ENCODE measurements at places on chromosomes 7 and 10.

GRCh38 chr10:31071232-31072005 lies 39.8 kb upstream of the ZNF438 start:
- DNase-seq, result peak; percentile 62

GRCh38 chr10:115063701-115064658 lies 29.2 kb upstream of the ATRNL1 start:
- no peak for DNase-seq

DNA sequence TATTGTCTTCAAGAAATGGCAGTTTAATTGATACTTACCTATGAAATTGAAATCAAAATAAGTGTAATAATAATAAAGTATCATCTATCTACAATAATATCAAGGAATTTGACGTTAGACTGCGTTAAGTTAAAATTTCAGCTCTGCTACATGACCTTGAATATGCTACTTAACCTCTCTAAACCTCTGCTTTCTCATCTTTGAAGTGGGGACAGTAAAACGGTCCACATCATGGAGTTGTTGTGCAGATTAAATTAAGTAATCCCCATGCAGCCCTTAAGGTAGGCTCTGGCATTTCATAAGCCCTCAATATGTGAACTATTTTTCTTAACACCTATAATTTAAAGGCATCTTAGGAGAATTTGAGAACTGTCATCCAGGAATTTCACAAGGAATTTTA lies 252.4 kb upstream of the PHF14 start:
- no peak for DNase-seq

GRCh38 chr7:41579961-41580935 lies 122.6 kb downstream of the INHBA start:
- DNase-seq, result peak; percentile 96

DNA sequence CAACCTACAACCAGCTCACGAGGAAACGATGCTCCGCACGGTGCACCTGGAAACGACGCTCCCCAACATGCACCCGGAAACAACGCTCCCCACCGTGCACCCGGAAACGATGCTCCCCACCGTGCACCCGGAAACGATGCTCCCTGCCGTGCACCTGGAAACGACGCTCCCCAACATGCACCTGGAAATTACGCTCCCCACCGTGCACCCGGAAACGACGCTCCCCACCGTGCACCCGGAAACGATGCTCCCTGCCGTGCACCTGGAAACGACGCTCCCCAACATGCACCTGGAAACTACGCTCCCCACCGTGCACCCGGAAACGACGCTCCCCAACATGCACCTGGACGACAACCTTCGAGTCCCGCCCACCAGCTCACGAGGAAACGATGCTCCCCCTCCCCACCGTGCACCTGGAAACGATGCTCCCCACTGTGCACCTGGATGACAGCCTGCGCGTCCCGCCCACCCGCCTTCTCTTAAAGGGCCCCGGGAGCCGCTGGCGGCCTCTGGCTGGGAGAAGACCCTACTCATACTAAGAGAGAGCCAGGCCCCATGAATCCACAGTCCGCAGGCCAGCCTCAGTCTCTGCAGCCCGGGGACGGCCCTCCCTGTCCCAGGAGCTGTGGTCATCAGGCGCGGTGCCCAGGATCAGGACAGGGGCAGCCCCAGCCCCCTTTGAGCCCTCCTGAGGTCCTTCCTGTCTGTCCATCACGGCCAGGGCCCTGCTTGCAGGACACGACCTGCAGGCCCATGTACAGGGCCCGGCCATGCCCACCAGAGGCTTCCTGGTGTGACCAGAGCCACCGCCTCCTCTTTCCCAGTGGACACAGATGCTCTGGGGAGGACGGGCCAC lies 98.3 kb downstream of the PDGFA start:
- no peak for DNase-seq

GRCh38 chr7:143279186-143280098 lies 5.3 kb upstream of the TMEM139 start:
- DNase-seq, result peak; percentile 68

DNA sequence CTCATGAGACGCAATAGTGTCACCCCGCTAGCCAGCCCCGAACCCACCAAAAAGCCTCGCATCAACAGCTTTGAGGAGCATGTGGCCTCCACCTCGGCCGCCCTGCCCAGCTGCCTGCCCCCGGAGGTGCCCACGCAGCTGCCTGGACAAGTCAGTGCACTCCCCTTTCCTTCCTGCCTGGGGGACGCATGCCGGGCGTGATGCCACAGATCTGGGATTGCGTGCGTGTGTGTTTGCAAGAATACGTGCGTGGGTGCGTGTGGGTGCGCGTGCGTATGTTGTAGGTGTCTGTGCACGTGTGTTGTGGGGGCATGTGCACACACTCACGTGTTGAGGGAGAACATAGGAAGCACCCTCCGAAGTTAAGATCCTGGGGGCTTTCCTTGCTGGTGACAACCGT lies 23.5 kb downstream of the PFKFB3 start:
- DNase-seq, result no peak

DNA sequence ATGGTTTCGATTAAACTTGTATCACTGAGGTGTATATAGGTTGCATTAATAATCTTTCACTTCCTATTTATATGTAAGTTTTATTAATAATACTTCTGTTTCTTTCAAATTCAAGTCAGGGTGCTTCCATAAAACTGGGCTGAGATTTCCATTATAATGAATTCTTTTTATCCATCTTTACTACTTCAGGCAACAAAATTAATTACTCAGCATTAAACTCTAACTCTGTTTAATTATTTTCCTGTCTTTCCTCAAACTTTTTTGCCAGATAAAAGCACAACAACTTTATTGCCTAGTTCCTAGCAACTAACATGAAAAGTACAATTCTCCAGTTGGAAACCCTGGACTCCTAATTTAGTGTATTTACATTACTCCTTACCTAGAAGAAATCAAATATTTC lies 3.0 kb upstream of the MINDY3 start:
- DNase-seq, result no peak

GRCh38 chr7:36966636-36967035 lies 242.3 kb upstream of the AOAH start:
- no peak for DNase-seq

DNA sequence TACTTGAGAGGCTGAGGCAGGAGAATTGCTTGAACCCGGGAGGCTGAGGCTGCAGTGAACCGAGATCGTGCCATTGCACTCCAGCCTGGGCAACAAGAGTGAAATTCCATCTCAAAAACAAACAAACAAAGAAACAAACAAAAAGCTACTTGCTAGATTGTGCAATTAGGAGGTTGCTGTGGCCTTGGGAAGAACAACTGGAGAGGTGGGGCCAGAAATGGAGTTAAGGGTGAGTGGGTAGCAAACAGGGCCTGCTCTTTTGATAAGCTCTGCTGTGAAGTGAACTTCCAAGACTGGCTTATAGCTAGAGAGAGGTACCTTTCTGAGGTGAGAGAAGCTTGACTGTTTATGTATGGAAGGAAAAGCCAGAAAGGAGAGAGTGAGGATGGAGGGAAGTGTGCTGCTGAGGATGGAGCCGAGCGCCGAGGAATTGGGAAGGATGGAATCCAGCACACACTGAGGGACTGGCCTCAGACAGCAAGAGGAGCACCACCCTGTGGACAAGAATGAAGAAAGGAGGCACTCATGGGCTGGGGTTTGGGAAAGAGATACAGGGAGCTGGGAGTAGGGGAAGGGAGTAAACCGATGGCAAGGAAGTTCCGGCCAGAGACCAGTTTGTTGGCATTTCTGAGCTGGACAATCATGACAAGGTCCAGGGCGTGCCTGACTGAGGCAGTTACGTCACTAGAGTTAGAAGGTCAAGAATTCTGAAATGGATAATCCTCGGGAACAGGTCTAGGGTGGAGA lies 7.0 kb upstream of the RPEL1 start:
- peak; percentile 61 for DNase-seq

DNA sequence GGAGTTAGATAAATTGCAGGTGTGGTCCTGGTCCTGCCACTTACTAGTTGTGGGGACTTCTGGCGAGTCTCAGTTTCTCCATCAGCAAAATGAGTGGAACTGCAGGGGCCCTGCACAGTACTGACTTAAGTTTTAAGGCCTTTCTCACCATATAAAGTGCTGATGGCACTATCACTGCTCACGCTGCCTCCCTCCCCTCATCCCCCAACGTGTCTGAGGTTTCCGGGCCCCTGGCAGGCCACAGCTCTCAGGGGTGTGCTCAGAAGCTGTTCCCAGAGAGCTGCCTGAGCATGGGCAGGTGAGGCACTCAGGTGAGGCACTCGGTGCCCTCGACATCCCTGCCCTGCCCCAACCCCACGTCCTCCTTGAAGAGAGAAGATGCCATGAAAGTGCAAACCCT lies 74.2 kb downstream of the VOPP1 start:
- DNase-seq, result no peak

DNA sequence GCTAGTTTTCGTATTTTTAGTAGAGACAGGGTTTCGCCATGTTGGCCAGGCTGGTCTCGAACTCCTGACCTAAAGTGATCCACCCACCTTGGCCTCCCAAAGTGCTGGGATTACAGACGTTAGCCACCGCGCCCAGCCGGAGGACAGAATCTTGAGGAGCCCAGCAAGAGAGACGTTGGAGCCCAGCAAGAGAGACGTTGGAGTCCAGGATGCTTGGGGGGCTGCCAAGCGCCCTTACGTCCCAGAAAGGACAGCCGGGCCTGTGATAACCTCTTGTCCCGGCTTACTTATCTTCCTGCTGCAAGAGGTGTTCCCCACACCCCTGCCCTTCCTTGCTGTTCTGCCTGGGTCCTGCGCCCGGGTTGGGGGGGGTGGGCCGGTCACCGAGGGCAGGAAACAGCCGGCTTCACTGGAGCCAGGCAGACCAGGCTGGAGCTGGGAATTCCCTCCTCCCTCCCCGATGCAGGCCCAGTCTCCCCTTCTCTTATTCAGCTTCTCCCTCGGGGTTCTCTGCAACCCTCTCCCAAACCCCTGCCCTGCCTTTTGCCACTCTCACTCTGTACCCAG lies 1.9 kb upstream of the EPHB4 start:
- no peak for DNase-seq

DNA sequence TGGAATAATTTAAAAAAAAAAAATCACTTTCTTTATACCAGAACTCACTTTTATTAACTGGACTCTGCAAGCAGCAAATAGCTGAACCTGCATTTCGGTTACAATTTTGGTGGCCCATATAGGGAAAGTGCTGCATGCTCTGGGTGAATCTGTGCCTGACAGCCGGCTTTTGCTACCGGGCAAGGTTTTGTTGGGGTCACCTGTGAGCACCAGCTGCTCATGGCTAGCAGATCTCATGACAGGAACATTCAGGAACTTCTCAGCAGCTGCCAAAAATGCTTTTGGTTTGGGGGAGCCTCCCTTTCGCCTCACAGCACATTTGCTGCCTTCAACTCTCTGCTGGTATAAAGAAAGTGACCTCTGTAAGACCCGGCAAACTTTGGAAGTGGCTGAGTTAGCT lies 13.2 kb upstream of the CREB3L2 start:
- no peak for DNase-seq

GRCh38 chr7:17951742-17952254 lies 11.5 kb upstream of the SNX13 start:
- no peak for DNase-seq

GRCh38 chr7:91752102-91752501 lies 128.4 kb downstream of the MTERF1 start:
- DNase-seq, result no peak

DNA sequence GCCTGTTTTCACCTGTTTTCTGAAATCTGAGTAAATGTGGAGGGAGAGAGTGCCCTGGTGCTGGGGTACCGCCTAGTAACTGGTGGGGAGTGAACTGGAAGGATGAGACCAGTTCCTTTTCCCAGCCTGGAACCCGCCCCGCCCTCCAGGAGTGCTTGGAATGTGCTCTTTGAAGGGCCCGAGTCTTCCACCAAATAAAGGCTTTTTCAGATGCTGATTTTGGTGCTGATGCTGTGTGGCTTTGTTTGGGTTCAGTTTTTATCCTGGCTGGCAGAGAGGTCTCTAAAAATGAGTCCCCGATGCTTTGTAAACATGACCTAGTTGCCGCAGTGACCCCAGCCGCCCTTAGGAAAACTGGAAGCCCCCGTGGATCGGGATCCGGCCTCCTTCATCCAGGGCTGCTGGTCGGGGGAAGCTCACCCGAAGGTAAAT lies 25.9 kb downstream of the FOXK1 start:
- no peak for DNase-seq

GRCh38 chr7:134298902-134299683 lies 17.6 kb downstream of the SLC35B4 start:
- DNase-seq, result peak; percentile 78

GRCh38 chr10:75772153-75772887 lies 340.9 kb downstream of the LRMDA start:
- no peak for DNase-seq

- DNase-seq, result no peak
Observed at GRCh38 chr7:121572615-121573014, 176.5 kb upstream of the FAM3C start.

DNA sequence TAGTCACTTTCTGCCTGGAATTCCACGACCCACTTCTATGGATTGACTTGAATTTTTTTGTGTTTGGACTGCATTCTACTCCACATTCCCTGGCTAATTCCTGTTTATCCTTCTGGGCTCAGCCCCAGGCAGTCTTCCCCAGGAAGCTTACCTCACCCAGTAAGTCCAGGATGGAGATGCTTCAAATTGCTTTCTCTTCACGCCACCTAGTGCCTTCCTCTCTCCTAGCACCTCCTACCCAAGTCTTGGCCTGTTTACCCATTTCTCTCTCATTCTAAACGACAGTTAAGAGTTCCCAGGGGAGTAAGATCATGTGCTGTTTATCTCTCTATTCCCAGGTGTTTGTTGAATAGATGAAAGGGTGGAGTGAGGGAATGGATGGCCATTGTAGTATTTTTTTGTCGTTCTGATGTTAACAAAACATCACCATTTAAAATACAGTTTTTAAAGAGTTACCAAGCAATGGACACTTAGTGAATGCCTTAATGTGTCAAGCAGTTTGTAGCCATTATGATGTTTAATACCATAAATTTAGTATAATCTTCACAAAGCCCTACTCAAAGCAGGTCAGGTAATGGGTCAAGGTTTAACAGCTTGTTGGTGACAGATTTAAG lies 45.5 kb upstream of the TARP start:
- DNase-seq, result peak; percentile 81

GRCh38 chr7:103928581-103928980 lies 60.9 kb downstream of the RELN start:
- no peak for DNase-seq

GRCh38 chr10:132990684-132991545 lies 48.5 kb upstream of the CFAP46 start:
- no peak for DNase-seq

GRCh38 chr10:104109908-104110662 lies 11.9 kb upstream of the SFR1 start:
- peak; percentile 87 for DNase-seq

DNA sequence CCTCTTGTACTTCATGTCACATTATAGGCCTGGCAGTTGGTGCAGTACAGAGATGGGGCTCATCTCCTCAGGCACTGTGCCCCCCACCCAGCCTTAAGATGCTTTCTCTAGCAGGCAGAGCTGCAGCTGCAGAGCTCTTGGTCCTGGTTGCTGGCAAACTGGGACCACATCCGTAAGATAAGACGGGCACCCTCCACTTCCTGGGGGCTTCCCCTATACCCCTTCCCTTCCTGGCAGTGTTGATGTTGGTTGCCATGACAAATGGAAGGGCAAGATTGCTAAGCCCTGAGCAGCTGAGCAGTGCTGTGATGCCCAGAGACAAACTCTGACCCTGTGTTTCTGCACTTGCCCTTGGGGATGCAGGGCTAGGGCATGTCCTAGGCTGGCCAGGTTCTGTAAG lies 103.4 kb upstream of the ANLN start:
- DNase-seq, result no peak
